ENCODE measurements at places on chromosomes 16 and 17.

- DNase-seq: no peak
Observed at GRCh38 chr16:24433706-24434105, 105.7 kb upstream of the RBBP6 start.

GRCh38 chr17:4703330-4703691 lies 626 bp downstream of the PELP1 start:
- DNase-seq: no peak

- DNase-seq: no peak
Observed at GRCh38 chr16:84905965-84906460, 86.2 kb downstream of the CRISPLD2 start.

DNA sequence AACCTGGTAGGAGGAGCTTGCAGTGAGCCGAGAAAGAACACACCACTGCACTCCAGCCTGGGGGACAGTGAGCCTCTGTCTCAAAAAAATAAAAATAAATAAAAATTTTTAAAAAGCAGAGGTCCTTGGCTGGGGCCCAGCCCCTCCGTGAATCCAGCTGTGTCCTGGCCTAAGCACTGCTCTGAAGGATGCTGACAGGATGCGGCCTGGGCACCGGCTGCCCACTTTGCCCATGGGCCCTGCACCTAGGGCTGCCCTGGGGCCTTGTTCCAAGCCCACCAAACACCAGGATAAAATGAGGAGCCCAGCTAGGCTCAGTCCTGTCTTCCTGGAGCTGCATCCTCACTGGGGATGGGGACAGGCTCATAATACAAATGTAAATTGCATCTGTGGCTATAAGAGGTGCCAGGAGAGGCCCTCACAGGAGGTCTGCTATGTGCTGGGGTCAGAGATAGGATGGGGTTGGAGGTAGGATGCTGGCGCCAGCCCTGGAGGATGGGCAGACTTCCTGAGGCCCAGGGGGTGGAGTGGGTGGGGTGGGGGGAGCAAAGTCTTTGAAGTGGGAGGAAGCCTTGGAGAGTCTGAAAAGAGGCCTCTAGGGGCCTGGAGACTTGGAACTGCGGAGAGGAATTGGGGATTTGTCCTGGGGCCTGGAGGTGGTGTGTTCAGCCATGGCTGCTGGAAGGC lies 6.2 kb downstream of the C16orf89 start:
- DNase-seq: no peak

GRCh38 chr17:74677558-74678466 lies 34.9 kb downstream of the CD300LF start:
- DNase-seq: no peak

- DNase-seq: no peak
Observed at GRCh38 chr16:80664226-80664625, 123.4 kb downstream of the DYNLRB2 start.

DNA sequence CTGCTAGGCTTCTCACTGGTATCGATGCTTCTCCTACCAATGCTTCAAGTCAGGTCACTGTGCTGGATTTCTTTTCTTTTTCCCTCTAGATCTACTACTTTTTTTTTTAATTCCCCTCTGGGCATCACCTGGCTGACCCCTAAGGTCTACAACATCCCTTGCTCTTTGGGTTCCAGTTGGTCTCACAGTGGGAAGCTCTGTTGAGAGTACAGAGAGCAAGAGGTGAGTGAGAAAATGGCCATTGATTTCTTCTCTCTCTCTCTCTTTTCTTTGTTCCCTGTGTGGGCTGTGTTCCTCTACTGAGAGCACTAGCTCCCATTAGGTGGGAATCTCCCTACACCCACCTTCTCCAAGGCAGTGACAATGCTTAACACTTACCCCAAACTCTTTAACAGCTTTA lies 413.4 kb downstream of the KCNJ2 start:
- DNase-seq: no peak

- no peak for DNase-seq
Observed at GRCh38 chr17:61444831-61445230, 7.4 kb upstream of the TBX4 start.

DNA sequence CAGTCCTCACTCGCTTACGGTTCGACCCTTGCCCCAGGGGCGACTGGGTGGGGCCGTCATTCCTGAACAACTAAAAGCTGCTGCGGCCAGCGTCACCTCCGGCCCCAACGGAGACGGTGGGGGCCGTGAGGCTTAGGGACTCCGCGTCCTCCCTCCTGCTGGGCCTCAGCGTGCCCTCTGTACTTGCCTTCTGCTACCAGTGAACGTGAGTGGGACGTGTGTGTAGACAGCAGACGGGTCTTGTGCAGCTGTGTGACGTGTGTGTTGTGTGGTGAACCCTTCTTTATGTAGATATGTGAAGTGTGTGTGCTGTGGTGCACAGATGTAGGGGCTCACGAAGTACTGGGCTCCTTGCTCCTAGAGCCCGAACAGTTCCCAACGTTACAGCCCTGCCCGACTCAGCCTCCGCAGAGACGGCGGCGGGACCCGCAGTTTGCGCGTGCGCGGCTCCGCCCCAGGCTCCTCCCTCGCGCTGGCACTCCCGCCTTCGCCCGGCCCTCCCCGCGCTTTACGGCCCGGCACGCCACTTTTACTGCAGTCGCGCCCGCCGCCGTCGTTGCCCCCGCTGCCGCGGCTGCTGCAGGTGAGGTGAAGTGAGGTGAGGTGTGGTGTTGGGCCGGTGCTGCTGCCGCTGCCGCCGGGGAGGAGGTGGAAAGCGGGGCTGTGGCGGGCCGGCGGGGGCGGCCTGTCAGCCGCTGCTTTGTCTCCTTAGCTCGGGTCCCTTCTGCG lies at the start of gene PHAF1:
Gene PHAF1, plus strand, starts transcription at position 535 of the 729 bp plus-strand sequence. CDS start 235 bp downstream, outside the sequence.
- peak; percentile 82 for DNase-seq

- DNase-seq: peak; percentile 38
Observed at GRCh38 chr17:45316434-45317110, at the start of gene MAP3K14. MAP3K14 (minus strand) TSS chr17:45317020; CDS start chr17:45290745, 26,275 bp downstream.

Data from D721Med (cell line).